Activated CD8-positive, alpha-beta T cell treated with anti-CD3 and anti-CD28 coated beads, Interleukin-2, amount 10 ng/mL, durations not matched to agents 7 days and 5 days (primary cell): ENCODE measurements at places on chromosomes 13 and 19. TPM values are rescaled to one million over a fixed set of nuclear protein-coding genes. Genes with fewer than 3 reads are reported as not detected.

GRCh38 chr13:71291842-71292146 lies 575.2 kb downstream of the DACH1 start:
- H3K4me3 ChIP-seq = peak overlapping the region; percentile 75
- DNase-seq = no peak
- H3K27ac ChIP-seq = no peak overlapping the region
- peaks cover 10% of the 10 kb centered on the region for H3K36me3 ChIP-seq

DNA sequence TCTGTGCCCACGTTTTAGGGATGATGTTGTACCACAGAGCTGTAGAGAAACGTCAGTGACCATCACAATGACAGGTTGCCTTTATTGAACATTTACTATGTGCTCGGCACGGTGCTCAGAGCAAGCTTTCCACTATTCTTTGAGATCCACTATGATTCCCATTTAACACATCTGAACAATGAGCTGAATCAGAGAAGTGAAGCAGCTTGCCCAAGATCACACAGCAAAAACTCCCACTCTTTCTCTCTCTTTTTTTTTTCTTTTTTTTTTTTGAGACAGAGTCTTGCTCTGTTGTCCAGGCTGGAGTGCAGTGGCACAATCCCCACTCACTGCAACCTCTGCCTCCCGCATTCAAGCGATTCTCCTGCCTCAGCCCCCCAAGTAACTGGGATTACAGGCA lies 8.1 kb upstream of the TNFSF9 start:
- DNase-seq = no peak
- H3K4me1 ChIP-seq = peaks cover 28% of the 10 kb centered on the region
- H3K36me3 ChIP-seq = no peaks in the 10 kb centered on the region
- H3K4me3 ChIP-seq = no peak overlapping the region
- H3K27me3 ChIP-seq = no peaks in the 10 kb centered on the region

DNA sequence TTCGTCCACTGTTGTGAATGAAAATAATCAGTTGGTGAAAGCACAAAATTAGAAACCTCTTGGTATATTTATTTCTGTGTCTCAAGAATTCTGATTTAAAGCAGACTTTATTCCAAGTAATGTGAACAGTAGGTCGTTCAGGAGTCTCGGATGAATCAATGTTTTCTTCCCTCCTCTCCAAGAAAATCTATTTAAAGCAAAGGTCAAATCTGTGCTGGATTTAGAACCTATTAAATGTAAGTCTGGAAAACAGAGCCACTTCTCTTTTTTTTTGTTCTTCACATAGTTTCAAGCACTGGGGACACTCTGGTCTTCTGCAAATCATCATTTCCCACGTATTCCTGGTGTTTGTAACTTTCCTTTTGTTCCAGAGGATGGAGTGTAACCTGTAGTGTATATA lies 312.7 kb downstream of the ATP8A2 start:
- DNase-seq = no peak
- H3K27ac ChIP-seq = no peak overlapping the region
- no peaks in the 10 kb centered on the region for H3K4me1 ChIP-seq
- no peak overlapping the region for H3K4me3 ChIP-seq

- no peaks in the 10 kb centered on the region for H3K4me1 ChIP-seq
- no peaks in the 10 kb centered on the region for H3K27me3 ChIP-seq
- no peak for DNase-seq
- H3K36me3 ChIP-seq = no peaks in the 10 kb centered on the region
Observed at GRCh38 chr13:22596171-22596863, 584.5 kb upstream of the SGCG start.

DNA sequence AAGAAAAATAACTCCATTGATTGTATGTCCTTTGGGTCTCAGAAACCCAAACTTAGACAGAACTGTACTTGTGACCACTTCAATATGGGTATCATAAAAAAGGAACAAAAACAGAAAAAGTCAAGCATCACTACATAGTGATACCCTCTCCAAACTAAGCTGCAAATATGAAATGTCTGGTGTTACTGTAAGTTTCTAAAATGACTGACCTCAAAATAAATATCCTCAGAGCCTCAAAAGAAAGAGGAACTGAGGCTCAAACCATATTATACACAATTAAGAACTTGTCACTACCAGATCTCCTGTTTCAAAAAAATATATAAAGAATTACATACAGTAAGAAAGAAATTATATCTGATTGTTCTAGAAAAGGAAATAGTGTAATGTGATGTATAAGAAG lies 787.9 kb upstream of the KLHL1 start:
- no peaks in the 10 kb centered on the region for H3K4me1 ChIP-seq
- H3K27ac ChIP-seq = no peak overlapping the region
- no peak for DNase-seq
- H3K27me3 ChIP-seq = no peaks in the 10 kb centered on the region

DNA sequence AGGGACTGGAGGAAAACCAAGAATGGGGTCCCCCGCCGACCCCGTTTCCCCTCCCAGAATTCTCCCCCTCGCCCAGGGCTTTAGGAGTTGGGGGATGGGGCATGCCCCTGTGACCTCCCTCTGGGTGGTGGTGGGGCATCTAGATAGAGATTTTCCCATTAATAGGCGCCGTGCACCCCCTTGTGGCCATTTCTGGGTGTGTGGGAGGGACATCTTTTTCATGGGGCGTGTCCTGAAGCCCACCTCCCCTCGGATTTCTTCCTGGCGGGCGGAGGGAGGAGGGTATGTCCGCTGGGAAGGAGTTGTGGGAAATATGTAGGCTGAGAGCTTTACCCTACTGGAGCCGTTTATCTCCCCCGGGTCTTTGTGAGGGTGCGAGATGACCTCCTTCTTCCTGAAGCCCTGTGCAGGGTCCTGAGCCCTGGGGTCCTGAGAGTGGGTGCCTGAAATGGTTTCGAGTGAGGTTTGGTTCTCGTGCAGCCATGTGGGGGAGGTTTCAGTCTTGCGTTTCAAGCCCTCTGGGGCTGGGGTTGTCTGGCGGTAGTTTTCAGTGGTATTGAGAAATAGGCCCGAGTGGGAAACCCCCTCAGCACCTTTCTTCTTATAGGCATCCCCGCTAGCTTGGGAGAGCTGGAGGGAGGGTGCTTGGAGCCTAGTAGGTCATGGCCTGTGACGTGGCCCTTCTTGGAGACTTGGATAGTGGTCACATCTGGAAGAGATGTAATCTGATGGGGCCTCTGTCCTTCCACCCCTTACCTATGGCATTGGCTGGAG lies 1.0 kb downstream of the PRMT1 start:
- peak overlapping the region; percentile 85 for H3K4me3 ChIP-seq
- H3K27ac ChIP-seq = peak overlapping the region; percentile 87
- peak; percentile 87 for DNase-seq
- no peaks in the 10 kb centered on the region for H3K27me3 ChIP-seq

- no peak overlapping the region for H3K27ac ChIP-seq
- peaks cover 2% of the 10 kb centered on the region for H3K27me3 ChIP-seq
- DNase-seq = no peak
- H3K4me3 ChIP-seq = no peak overlapping the region
- no peaks in the 10 kb centered on the region for H3K36me3 ChIP-seq
- H3K4me1 ChIP-seq = no peaks in the 10 kb centered on the region
Observed at GRCh38 chr13:102715447-102715846, 20.6 kb upstream of the METTL21C start.

The CLEC17A gene
- not detected for total RNA-seq

The PGLYRP1 gene
- not detected for total RNA-seq
